Posterior cingulate gyrus (tissue), 11 donors: ENCODE measurements at places on chromosomes 12 and 14.

DNA sequence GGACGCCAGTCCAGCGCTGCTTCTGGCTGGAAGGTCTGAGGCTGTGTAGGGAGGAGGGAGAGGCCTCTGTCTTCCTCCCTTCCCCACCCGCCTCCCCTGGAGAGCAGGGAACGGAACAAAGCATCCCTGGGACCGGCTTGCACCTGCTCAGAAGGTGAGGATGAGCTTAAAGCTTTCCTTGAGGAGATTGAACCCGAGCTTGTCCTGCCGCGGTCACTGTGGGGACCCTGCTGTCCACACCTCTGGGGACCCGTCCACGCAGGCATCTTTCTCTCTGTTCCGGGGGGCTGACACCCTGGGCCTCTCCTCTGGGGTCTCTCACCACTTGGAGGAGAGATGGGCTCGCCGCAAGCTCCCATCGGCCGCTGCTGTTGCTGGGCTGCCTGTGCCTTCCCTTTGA lies 33.2 kb upstream of the SFSWAP start:
- DNase-seq: no peak

DNA sequence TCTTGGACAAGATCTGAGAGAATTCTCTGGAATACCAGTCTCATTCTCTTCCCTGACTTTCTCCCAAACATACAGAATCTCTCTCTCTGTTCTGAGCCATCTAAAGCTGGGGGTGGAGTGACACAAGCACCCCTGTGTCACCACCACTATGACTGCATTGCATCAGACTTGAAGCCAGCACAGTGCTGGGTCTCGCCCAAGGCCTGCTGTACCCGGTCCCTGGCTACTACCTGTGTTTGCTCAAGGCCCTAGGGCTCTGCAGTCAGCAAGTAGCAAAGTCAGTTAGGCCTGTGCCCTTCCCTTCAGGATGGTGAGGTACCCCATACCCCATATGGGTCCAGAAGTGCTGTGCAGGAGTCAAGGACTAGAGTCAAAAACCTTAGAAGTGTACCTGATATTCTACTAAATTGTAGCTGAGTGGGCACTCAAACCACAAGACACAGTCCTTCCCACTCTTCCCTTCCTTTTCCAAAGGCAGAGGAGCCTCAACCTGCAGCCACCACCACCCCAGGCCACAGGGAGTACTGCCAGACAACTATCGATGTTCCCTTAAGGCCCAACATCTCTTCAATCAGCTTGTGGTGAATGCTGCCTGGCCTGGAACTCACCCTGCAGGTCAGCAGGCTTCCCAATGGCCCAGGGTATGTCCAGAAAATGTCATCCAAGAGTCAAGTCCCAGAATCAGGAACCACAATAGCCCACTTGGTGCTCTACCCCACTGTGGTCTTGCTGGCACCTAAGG lies 21.2 kb upstream of the RDH16 start:
- DNase-seq: no peak

DNA sequence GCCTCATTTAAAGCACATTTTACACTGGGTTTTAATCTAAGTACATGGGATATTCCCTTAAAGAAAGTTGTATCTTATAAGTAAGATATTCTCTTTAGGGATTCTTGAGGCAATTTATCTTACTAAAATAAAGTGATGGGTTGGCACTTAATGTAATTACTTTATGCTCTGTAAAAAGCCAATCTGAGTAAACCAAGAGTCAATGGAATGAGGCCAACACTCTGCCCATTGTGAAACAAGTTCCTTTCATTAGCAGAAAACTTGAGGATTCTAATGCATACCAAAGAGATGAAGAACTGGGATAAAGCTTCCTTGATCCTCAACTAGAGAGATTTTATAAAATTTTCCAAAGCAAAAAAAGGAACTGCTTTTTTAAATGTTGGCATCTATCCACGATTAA lies 121.2 kb downstream of the METTL25 start:
- no peak for DNase-seq

DNA sequence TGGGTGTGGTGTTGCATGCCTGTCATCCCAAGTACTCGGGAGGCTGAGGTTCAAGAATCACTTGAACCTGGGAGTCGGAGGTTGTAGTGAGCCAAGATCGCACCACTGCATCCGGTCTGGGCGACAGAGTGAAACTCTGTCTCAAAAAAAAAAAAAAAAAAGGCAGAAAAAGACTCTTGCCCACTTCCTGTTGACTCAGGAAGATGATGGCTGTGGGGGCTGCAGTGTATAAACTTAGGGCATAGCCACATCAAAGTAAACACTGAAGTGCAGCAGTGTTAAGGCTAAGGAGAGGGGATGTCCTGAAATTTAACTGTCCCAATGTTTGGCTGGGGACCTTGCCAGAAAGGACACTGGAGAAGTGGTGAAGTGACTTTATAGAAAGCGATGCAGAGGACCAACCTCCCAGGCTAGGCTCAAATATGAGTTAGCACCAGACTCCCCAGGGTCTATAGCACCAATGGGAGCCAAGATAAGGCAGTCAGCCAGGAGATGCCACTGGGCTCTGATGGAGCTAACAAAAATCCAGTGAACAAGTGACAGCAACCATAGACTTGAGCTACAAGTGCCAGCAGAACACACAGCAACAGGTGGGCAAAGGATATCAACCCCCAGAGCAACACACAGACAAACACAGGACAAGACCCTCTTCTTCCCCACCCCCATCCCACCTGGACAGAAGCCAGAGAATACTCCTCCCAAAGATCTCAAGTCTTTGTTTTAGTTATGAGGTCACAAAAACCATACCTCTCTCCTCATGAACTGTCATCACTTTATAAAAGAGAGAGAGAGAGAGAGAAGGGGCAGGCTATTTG lies 28.0 kb downstream of the NELL2 start:
- no peak for DNase-seq

DNA sequence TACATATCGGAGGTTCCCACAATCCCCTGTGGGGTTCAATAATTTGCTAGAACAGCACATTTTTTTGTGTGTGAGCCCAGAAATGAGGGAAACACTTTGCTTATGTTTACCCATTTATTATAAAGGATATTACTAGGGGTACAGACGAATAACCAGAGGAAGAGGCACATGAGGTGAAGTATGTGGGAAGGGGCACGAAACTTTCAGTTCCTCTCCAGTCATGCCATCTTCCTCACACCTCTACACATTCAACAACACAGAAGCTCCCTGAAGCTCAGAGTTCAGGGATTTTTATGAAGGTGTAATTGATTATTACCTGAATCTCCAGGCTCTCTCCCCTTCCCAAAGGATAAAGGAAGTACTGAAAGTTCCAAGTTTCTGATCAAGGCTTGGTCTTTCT lies 30.2 kb upstream of the DYRK2 start:
- DNase-seq: no peak

- DNase-seq: no peak
These were observed 64.0 kb downstream of the PPP1R12A start for GRCh38 chr12:79870916-79871315.
